Fibroblast of lung (primary cell): ENCODE measurements at places on chromosomes 3 and 15. TPM values are rescaled to one million over a fixed set of nuclear protein-coding genes. Genes with fewer than 3 reads are reported as not detected.

The C3orf33 gene
- total RNA-seq: 3.6 TPM in 2 replicates

GRCh38 chr3:196735751-196736150 is 3.9 kb upstream of the PAK2 start:
- H3K27me3 ChIP-seq: no peaks in the 10 kb centered on the region
- H3K4me3 ChIP-seq: no peak overlapping the region
- H3K27ac ChIP-seq: no peak overlapping the region
- DNase-seq: no peak
- no peaks in the 10 kb centered on the region for H3K36me3 ChIP-seq

The FNDC3B gene
- total RNA-seq: 47.5 and 76.8 TPM in 2 replicates

- H3K36me3 ChIP-seq: no peaks in the 10 kb centered on the region
- no peaks in the 10 kb centered on the region for H3K27me3 ChIP-seq
- DNase-seq: no peak
- no peak overlapping the region for H3K27ac ChIP-seq
- no peaks in the 10 kb centered on the region for H3K4me1 ChIP-seq
Observed at GRCh38 chr3:35651426-35651825, 12.1 kb downstream of the ARPP21 start.

DNA sequence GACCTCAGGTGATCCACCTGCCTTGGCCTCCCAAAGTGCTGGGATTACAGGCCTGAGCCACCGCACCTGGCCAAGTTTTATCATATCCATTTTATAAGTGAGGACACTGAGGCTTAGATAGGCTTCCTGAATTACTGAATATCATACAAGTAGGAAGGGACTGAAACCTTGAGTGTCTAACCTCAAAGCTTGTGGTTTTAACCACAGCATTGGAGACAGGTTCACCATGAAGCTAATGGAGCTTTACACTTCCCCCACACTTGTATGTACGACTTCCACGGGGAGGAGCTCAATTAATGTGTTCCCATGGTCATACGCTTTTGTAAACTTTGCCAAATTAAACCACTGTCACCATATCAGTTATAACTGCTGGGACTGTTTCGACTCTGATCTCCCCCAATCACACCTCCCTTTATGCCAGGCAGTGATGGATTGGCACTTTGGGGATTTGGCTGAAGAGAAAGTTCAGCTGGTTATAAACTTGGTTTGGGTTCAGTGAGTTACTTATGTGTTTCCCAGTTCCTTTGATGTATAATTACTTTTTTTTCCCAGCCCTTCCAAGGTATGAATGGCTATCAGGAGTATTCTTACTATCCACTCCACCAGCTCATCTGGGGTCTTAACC is 38.4 kb upstream of the MEIS2 start:
- DNase-seq: no peak
- H3K27ac ChIP-seq: no peak overlapping the region
- H3K4me3 ChIP-seq: no peak overlapping the region
- no peaks in the 10 kb centered on the region for H3K36me3 ChIP-seq
- H3K4me1 ChIP-seq: no peaks in the 10 kb centered on the region

DNA sequence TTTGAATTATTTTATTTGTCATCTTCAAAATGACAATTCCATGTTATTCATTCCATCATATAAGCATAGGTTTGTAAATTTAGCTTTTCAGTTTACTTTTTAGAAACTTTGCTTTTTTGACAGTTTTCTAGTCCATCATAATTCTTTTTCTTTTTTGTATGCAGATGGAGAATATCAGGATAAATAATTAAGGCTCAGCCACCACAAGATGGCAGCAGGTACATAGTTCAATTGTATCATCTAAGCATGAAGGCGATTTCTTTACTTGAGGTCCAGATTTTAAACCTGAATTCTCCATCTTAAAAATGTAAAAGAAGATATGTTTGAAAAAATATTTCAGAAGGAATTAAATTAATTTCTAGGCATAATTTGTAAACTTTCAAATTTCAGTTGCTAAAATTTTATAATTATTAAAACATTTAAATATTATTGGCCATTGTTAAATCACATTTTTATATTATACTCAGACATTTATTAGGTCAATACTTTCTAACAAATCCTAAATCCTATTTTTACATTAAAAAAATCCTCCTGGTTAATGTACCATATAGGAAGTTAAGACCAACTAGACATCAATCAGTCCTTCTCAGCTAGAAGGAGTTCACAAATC is 15.1 kb downstream of the PLSCR5 start:
- H3K27me3 ChIP-seq: no peaks in the 10 kb centered on the region
- H3K36me3 ChIP-seq: no peaks in the 10 kb centered on the region
- no peak overlapping the region for H3K27ac ChIP-seq
- peak; percentile 39 for DNase-seq
- H3K4me3 ChIP-seq: no peak overlapping the region

- no peak overlapping the region for H3K4me3 ChIP-seq
- H3K4me1 ChIP-seq: no peaks in the 10 kb centered on the region
- H3K27ac ChIP-seq: no peak overlapping the region
- no peak for DNase-seq
- no peaks in the 10 kb centered on the region for H3K36me3 ChIP-seq
- H3K27me3 ChIP-seq: no peaks in the 10 kb centered on the region
Observed at GRCh38 chr15:83930392-83931212, 276.7 kb downstream of the ADAMTSL3 start.

DNA sequence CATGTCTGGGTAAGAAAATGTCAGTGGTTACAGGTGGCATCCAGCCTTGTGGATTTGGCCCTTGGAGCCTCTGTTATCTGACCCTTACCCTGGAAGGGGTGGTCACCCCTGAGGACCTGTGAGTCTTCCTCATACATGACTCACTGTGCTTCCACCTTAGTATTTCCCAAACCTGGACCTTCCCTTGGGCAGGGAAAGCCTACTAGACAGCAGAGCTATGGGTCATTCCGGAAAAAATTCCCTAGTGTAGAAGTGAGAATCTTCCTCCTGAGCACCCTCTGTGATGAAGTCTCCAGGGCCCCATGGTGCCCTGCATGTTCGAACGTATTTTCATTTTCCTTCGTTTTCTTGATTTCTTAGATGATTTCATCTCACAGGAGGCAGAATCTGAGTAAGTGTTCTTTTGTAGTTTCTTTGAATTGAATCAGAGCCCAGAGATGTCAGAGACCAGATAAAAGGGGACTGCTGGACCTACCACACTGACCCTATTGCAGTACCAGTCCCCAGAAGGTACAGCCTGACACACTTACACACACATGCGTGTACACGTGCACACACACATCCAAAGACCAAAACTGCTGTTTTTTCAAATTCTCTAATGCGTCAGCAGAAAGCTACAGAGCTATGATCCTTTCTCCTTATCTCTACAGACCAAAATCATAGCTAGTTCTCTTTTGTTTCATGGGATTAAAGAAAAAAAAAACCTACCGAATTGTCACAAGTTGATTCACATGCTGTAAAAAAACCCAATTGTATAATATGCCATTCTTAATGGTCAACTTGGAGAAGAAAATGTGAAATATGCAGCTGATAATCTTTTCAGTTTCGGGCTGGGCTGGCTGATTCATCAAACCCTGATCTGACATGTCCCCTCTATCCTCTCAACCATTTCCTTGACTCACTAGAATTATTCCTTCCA is 50.5 kb upstream of the ARHGEF3 start:
- no peaks in the 10 kb centered on the region for H3K27me3 ChIP-seq
- H3K4me3 ChIP-seq: no peak overlapping the region
- no peak overlapping the region for H3K27ac ChIP-seq
- peak; percentile 85 for DNase-seq
- no peaks in the 10 kb centered on the region for H3K36me3 ChIP-seq

GRCh38 chr15:55196458-55197361 is at the start of gene RSL24D1:
Gene RSL24D1, minus strand, starts transcription at chr15:55196941. Its CDS starts 51 bp downstream, at chr15:55196890.
- peak; percentile 99 for DNase-seq
- peaks cover 2% of the 10 kb centered on the region for H3K4me1 ChIP-seq
- H3K27me3 ChIP-seq: no peaks in the 10 kb centered on the region
- peak within 1 kb of the TSS; percentile 94 for H3K27ac ChIP-seq
- H3K4me3 ChIP-seq: peak within 1 kb of the TSS; percentile 53
- no peaks in the 10 kb centered on the region for H3K36me3 ChIP-seq

GRCh38 chr3:118817748-118818165 is 216.9 kb downstream of the IGSF11 start:
- H3K27ac ChIP-seq: no peak overlapping the region
- no peaks in the 10 kb centered on the region for H3K36me3 ChIP-seq
- no peaks in the 10 kb centered on the region for H3K27me3 ChIP-seq

DNA sequence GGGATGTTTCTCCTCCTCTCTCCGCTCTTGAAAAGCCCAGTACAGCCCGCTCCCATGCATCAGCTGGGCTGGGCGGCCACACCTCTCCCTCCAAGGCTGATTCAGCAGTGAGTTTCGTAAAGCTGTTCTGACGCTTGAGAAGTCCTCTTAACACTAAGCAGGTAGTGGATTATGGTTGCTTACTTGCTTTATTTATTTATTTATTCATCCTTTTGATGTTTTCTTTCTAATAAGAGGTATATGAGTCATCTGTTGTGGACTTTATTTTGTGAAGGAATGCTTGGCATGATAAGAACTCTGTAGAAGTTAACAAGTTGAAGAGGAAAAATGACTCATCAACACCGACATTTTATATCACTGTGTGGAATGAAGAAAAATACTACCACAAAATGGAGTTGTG is 285.0 kb downstream of the SQOR start:
- no peak overlapping the region for H3K4me3 ChIP-seq
- H3K36me3 ChIP-seq: no peaks in the 10 kb centered on the region
- DNase-seq: peak; percentile 72
- H3K4me1 ChIP-seq: no peaks in the 10 kb centered on the region

DNA sequence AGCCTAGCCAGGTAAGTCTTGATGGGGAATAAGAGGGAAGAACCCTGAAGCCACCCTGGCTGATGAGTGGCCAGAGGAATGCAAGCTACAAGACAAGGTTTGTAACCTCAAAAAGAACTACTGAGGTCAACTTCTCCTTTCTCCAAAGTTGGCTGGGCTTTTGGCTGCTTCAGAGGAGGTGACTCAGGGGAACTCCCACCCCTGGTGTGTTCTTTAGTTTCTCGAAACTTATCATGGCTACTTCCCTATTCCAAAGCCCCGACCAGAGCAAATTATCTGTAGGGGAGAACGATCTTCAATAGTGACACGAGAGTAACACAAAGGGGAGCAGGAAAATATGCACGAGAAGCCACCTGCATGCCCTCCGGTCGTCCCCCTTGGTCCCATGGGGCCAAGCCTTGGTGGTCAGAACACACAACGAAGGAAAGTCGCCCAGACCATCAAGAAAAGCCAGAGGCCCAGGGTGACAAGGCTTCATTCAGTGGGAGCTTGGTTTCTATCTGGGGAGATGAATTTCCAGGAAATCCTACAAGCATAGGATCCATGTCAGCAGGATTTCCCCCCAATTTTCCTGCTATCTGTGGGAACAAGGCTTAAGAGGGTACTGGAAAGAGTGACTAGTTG is 6.5 kb upstream of the BCL2A1 start:
- no peak overlapping the region for H3K27ac ChIP-seq
- H3K4me1 ChIP-seq: peaks cover 8% of the 10 kb centered on the region
- no peaks in the 10 kb centered on the region for H3K27me3 ChIP-seq
- DNase-seq: peak; percentile 47
- no peaks in the 10 kb centered on the region for H3K36me3 ChIP-seq

DNA sequence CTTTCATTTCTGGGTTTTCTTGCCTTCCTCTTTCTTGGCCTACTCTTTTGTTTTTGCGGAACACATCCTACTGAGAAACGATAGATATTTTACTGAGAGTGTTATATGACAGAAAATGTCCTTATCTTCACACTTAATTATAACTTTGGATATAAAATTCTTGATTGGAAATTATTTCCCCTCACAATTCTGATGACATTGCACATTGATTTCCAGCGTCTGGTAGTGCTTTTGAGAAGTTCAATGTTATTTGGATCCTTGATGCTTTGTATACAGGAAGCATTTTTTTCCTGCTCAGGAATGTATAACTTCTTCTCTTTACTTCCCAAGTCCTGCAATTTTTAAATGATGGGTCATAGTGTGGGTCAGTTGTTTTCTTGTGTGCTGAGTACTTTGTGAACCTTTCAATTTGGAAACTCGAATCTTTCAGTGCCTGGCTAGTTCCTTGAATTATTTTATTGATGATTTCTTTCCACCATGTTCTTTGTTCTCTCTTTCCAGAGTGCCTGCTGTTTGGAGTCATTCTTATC is 183.9 kb downstream of the PDCD6IP start:
- H3K27me3 ChIP-seq: no peaks in the 10 kb centered on the region
- H3K36me3 ChIP-seq: no peaks in the 10 kb centered on the region
- no peak overlapping the region for H3K27ac ChIP-seq
- no peak for DNase-seq
- peaks cover 3% of the 10 kb centered on the region for H3K4me1 ChIP-seq

The GOLGA6D gene
- under 0.01 TPM in 1 of 2 replicates, not detected in the other for total RNA-seq

The SPESP1 gene
- 4.6 and 8.2 TPM in 2 replicates for total RNA-seq

DNA sequence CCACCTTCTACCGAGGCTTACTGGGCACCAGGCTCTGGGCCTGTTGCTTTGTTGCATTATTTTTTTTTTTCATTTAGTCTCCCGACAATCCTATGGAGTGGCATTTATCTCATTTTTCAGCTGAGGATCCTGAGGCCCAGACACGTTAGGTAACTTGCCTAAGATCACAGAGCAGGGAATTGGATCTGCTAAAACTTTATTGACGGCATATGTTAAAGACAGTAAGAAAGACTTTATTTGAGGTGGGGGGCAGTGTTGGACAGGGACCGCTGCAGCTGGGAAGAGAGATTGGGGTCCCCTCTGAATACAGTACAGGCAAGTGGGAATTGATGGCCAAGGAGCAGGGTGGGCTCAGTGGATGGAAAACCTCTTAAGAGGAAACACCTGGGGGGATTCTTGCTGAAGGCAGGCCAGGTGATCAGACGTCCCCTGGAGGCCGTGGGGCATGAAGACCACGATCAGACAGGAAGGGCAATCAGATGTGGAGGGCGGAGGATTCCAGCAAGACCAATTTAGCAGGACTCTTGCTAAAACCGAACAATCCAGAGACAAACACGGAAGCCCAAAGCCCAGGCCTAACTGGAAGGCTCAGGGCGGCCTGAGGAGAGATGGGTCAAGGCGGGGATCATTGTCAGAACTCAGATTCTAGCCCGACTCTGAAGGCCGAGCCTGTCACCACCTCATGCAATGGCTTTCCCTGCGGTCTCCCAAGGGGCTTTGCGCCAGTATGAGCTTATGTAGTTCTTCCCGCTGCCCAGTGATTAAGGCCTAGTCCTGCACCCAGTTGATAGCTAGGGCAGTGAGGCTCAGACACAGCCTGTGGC is 53.7 kb downstream of the RGMA start:
- no peak overlapping the region for H3K27ac ChIP-seq
- H3K36me3 ChIP-seq: no peaks in the 10 kb centered on the region
- DNase-seq: no peak

DNA sequence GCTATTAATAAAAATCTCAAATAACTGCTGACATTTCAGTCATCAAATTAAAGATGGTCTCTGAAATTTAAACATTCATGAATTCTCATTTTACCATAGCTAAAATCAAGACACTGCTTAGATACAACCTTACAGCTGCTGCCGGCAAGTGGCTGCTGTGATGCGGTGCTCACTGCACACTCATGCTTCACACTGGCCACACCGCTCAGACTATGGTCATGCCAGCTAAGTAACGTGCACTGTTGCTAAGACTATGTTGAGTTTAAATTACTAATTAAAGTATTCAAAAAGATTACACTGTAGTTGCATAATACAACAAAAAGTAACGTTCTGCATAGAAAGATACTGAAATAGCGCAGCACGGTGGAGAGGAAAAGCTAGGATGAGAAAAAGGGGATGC is 12.1 kb downstream of the ATP13A3 start:
- no peak for DNase-seq
- peaks cover 8% of the 10 kb centered on the region for H3K4me1 ChIP-seq
- no peak overlapping the region for H3K27ac ChIP-seq
